ENCODE measurements at places on chromosomes 1 and 21.

DNA sequence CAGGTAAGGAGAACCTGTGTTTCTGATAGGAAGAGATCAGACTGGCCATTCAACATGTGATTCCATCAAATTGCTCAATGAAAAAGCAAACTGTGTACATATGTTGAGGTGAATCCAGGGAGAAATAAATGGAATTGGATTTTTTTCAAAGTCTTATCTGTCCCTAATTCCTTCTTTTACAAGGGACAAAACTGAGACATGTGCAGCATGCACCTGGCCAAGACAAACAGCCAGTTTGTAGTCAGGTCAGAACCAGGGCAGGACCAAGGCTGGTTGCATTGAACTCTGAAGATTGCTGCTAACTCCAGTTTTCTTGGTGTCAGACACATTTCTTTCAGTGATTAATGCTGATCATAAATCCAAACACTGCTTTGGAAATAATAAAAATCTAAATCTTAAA is 69.6 kb upstream of the CCDC190 start:
- no peak for DNase-seq

- DNase-seq, result no peak
These were observed 28.9 kb downstream of the RUNX3 start for GRCh38 chr1:24900985-24901781.

DNA sequence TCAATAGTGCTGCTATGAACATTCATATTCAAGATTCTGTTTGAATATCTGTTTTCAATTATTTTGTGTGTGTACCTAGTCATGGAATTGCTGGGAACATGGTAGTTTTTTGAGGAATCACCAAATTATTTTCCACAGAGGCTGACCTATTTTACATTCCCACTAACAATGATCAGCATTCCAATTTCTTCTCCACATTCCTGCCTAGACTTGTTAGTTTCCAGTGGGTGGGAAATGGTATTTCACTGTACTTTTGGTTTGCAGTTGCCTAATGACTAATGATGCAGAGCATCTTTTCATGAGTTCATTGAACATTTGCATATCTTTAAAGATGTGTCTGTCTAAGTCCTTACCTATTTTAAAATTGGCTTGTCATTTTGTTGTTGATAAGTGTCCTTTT is 1182.6 kb upstream of the B3GALT2 start:
- DNase-seq, result no peak

DNA sequence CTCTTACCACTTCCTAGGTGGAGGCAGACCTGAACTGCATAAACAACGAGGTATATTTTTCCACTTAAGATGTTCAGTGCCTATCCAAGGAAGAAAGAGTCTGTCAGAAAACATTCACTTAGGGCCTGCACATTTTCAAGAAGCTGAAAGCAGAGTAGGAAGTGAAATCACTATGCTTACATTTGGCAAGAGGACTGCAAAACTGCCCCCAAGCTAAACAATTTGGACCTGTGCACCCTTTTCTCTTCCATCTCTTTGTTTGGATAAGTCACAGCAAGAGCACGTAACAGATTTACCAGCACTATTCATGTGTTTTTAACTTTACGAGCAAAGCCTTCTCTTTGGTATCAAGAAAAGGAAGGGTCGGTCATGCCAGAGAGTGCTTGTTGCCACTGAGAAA is 13.2 kb upstream of the BEND5 start:
- no peak for DNase-seq

GRCh38 chr1:77012066-77012465 is 144.8 kb downstream of the ST6GALNAC5 start:
- no peak for DNase-seq

- no peak for DNase-seq
These were observed 23.9 kb downstream of the FOXJ3 start for GRCh38 chr1:42311138-42311537.

DNA sequence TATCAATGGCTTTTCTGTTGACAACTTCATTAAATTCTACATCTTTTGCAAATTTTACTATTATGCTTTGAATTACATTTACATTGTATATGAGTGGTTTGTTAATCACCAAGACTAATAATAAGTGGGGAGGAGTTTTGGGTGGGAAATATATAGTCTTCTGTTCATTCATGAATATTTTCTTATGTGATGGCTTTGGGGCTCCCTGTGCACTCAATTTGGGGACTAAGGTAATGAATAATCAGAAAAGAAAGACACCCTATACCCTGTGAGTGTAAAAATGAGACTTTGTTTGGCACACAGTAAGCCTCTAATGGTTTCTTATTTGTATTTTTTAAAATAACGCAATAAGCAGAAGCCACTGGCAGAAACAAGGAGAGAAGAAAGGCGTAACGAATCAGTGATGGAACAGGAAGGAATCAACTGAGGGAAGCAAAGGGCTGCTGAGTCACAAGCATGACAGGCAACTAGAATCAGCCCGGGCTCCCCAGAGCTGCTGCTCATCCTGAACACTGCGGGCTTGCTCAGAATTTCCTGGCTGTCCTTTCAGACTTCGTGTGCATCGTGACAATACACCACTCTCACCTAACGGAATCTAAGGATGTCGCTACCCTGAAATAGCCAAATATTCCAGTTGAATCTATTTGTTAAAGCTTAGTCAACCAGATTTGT is 20.8 kb upstream of the RGS2 start:
- DNase-seq, result no peak

Data from stimulated activated CD4-positive, alpha-beta T cell treated with anti-CD3 and anti-CD28 coated beads, Interleukin-1b, Interleukin-23, amount 100 ng/mL, for 1 hour (primary cell).